HCT116 (cell line): ENCODE measurements at places on chromosomes 13 and 19. TPM values are rescaled to one million over a fixed set of nuclear protein-coding genes. Genes with fewer than 3 reads are reported as not detected.

IGLON5 gene
- not detected for total RNA-seq

ZNF844 gene
- total RNA-seq = not detected

ZFP36 gene
- 131 TPM for total RNA-seq

MYH14 gene
- total RNA-seq = 60.1 TPM

ZNF625 gene
- total RNA-seq = not detected

SLC5A5 gene
- total RNA-seq = 0.59 TPM

CACNA1A gene
- total RNA-seq = 7.5 TPM

HSD17B14 gene
- 3.9 TPM for total RNA-seq

KLF12 gene
- 7.8 TPM for total RNA-seq

CLPTM1 gene
- total RNA-seq = 102 TPM

SUPT20H gene
- total RNA-seq = 42.9 TPM

CLEC11A gene
- total RNA-seq = 7.1 TPM

SLC44A2 gene
- total RNA-seq = 90.9 TPM

LIN7B gene
- 7.2 TPM for total RNA-seq

ZNF534 gene
- total RNA-seq = not detected
